Stimulated activated CD4-positive, alpha-beta T cell treated with anti-CD3 and anti-CD28 coated beads, TNF-alpha, amount 100 ng/mL, for 24 hours (primary cell): ENCODE measurements at places on chromosomes 3 and 15.
A peak's percentile ranks its signal among the peaks of the same experiment; 100 is the strongest.

GRCh38 chr3:186075931-186076567 is 32.8 kb downstream of the ETV5 start:
- no peak for DNase-seq

GRCh38 chr3:108391917-108392593 is 95.7 kb downstream of the HHLA2 start:
- no peak for DNase-seq

- no peak for DNase-seq
Observed at GRCh38 chr3:118963711-118964110, 70.9 kb downstream of the IGSF11 start.

DNA sequence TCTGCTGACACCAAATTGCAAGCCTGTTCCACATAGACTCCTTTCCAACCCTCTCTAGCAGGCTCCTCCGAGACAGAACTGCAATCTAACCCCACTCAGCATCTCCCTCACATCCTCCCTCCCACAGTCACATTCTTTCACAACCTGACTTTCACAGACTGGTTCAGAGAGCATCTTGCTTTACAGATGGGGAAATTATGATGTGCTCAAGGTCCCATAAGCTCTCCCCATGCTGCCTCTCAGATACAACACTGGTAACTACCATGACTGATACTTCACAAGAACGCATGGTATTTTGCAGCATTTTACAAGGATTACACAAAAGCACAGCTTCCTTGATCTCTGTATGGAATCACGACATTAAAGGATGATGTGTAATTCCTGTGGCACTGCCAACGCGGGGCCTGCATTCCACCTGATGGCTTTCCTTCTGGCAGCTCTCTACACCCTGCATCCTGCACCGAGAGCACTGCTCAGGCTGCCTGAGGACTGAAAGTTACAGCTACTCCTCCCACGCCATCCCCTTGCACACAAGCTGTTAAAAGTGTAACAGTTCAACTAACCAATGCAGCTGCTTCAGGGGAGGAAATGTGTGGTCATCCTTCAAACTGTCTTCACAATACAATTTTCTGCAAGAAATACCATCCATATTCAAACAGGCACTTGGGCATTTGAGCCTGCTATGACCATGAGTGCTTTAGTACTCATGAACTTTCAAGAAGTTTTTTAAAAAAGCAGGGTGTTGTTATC is 27.6 kb downstream of the TBC1D2B start:
- no peak for DNase-seq

GRCh38 chr3:161914703-161915417 is 418.3 kb downstream of the OTOL1 start:
- DNase-seq: no peak

GRCh38 chr3:128076483-128077201 is 24.4 kb downstream of the SEC61A1 start:
- no peak for DNase-seq

DNA sequence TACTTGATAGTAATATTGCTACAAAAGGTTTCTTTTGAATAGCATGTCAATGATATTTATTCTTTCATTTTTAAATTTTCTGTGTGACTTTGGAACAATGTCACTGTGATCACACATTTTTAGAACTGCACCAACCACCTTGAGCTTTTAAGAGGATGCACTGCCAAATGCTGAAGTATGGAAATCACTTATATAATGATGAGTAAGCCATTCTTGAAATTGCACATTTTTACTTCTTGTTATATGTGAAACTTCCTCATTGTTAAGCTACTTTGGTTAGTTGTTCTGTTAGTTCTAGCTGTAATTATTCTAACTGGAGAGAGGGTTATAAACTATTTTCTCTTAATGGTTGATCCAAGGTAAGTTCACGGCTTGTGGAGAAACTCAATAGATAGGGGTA is 547.5 kb downstream of the ZIC1 start:
- DNase-seq: no peak

GRCh38 chr15:66580643-66581042 is 14.8 kb upstream of the LCTL start:
- no peak for DNase-seq

DNA sequence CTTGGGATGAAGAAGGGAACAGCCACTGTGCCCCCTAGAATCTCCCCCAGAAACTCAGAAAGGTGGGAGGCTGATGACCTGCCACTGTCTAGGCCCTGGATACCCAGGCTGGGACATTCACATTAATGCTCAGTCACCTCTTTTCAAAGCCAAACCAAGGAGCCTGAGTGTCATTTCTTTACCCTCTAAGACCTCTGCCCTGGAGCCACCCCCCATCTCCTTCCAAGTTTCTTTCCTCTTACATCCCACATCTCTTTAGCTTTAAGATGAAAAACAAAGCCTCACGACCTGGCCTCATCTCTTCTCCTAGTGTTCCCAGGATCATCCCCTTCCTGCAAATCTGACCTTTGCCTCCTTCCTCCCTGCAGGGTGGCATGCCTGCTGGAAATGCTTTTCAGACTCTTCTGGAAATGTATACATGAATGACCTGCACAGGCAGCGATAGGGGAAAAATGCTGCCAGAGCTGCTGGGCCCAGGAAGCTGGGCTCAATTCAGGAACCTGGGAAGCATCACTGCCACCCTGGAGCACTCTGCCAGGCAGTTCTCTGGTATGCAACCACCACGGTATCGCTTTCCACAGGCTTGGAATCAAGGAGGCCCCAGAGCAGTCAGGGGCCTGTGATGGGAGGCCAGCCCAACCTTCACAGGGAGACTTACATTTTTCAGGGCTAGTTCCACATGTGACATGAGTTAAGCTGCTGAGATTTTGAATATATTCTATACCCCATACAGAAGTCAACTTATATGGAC is 67.6 kb downstream of the DAPK2 start:
- DNase-seq: no peak

DNA sequence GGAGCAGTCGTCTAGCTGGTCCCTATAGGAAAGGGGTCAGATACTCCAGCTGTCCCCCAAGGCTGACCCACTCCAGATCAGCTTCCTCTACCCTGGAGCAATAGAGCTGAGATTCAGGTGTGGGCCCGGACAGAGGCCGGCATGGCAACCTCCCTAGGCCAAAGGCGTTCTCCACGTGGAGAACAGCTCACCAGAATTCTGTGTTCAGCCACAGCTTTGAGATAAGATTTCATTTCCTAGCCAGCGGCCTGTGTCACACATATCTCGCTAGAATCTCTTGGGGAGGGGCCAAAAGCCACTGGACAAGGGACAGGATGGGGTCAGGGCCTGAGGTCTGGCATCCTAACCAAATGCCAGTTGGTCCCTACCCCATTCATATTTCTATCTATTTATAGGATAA is 20.1 kb downstream of the SRGAP3 start:
- no peak for DNase-seq

- DNase-seq: no peak
Observed at GRCh38 chr15:72037321-72037720, 80.6 kb downstream of the MYO9A start.

- no peak for DNase-seq
Observed at GRCh38 chr3:98914210-98915080, 12.9 kb upstream of the DCBLD2 start.

GRCh38 chr3:60758831-60759230 is 492.4 kb downstream of the FHIT start:
- DNase-seq: no peak

- DNase-seq: peak; percentile 20
Observed at GRCh38 chr3:132535575-132536441, 61.3 kb upstream of the ACKR4 start.

DNA sequence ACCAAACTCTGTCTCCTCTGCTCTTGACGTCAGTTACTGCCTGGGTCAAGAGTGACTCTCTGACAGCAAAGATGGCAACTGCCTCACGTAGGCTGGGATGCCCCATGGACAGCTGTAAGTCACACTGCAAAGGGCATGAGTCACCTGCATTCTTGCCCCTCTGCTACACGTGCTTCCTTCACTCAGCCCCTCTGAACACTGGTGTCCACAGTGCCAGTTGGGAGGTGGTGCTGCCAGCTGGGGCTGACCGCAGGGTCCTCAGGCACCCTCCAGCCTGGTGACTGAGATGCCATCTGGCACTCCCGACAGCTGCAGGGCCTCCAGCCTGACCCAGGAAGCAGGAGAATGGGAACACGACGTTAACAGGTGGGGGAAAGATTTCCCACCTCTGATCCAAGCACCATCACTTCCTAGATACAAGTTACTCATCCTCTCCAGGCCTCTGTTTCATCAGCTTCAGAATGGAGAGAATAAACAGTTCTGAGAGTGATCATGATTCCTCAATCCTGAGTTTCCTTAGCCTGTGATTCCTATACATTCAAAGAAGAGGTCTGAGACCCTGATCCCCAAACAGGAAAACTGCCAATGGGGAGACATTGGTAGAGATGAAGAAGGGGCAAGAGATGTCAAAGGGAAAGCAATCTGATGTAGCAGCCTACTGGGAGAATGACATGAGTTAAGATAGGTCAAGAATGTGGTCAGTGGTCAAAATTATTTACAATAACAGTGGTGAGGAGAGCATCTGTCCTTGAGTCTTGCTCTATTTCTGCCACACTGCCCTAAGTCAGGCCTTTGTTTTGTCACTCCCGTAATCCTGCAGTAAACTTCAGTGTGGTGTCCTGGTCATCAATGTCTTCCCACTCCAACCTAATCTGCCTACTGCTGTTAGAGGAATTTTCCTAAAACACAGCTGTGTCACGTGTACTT is 86.1 kb upstream of the BCL6 start:
- DNase-seq: no peak

- DNase-seq: no peak
Observed at GRCh38 chr3:123688241-123688747, 103.4 kb upstream of the HACD2 start.

- DNase-seq: no peak
Observed at GRCh38 chr3:172836390-172836997, 86.0 kb downstream of the ECT2 start.

DNA sequence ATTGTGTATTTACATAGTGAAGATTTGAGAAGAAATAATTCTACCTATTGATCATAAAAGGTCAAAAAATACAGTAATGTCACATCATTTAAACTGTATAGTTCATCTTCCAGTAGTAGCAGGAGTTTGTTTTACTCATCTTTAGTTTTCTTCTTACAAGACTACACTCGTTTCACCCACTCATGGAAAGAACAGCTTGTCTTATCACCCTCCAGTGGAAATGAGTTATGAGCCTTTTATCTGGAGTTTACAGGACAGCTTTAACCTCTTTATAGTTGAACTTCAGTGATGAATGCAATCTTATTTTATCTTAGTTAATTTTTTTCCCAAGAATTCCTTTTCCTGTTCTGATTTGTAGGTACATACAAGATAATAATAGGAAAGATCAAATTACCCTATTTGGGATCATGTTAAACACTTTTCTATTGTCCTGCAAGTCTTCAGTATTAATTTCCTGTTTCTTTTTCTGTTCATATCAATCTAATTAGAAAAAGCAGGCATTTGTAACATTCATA is 36.8 kb downstream of the RBMS3 start:
- DNase-seq: no peak

DNA sequence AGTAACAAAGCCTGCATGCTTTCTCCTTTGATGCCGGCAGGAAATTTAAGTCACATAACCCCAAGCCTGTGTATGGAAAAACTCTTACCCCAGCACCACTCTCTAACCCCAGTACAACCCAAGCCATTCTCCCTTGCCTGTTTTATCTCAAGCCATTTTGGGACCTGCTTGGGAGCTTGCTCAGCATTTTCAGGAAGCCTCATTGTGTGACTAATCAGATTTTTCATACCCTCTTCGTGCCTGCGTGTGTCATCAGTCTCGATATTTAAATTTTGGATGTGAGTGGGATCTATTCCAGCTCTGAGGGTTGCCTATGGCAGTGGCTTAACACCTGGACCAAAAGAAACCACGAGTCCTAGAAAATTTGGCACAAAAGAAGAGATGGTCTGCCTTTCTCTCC is 426.2 kb downstream of the SQOR start:
- DNase-seq: no peak

- DNase-seq: no peak
Observed at GRCh38 chr3:39727415-39727814, 82.0 kb upstream of the MYRIP start.

DNA sequence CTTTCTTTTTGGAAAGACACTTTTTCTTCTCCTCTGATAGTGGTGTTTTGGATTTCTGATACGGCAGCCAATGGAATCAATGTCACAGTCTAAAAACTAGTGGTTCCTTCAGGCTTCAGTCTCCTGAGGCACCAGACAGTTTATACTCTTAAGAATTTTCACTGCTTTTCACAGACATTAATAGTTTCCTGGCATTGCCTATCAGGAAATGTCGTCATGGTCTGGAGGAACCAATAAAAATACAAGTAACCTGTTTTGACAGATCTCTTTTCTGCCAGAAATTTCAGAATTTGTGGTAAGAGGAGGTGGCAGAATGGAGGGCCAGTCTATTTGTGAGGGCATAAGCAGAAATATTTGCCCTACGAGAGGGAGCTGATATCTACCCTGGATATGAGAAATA is 44.8 kb downstream of the FILIP1L start:
- DNase-seq: no peak

GRCh38 chr3:150105886-150106612 is 135.4 kb upstream of the PFN2 start:
- no peak for DNase-seq

DNA sequence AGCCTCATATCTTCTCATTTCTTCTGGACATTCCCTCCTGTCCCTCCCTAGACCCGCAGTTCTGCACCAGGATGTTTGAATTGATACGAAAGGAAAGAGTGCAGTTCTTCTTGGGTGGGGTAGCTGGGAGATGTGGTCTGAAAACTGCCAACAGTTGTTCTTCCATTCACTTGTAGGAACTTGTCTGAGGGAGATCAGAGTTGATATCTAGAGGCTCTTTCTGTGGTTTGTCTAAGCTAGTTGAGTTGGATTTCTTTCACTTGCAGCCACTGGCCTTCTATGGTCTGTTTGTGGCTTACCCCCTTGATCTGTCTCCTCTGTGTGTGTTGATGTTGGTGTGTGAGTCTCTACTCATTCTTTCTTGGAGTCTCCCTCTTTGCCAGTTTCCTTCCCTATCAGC is 42.5 kb upstream of the PIK3CB start:
- DNase-seq: no peak

GRCh38 chr15:74378848-74379247 is 11.4 kb upstream of the CYP11A1 start:
- peak; percentile 71 for DNase-seq

GRCh38 chr15:81270781-81271491 is 53.0 kb downstream of the STARD5 start:
- no peak for DNase-seq

- DNase-seq: peak; percentile 36
Observed at GRCh38 chr15:29925227-29926082, 103.2 kb upstream of the TJP1 start.

GRCh38 chr3:50551681-50552435 is 15.7 kb downstream of the C3orf18 start:
- no peak for DNase-seq

- DNase-seq: peak; percentile 41
Observed at GRCh38 chr15:33292717-33293307, 18.0 kb upstream of the RYR3 start.

GRCh38 chr3:55854494-55854893 is 367.4 kb upstream of the WNT5A start:
- DNase-seq: no peak

GRCh38 chr3:7543294-7543880 is 682.5 kb downstream of the GRM7 start:
- no peak for DNase-seq

- no peak for DNase-seq
Observed at GRCh38 chr15:52879904-52880303, 89.8 kb upstream of the ONECUT1 start.

GRCh38 chr15:71136159-71136783 is 21.0 kb downstream of the THSD4 start:
- DNase-seq: no peak
